Activated B cell treated with CpG ODN at 0.5 μM for 24 hours (primary cell): ENCODE measurements at places on chromosomes 13 and 19. TPM values are rescaled to one million over a fixed set of nuclear protein-coding genes. Genes with fewer than 3 reads are reported as not detected.
A peak's percentile ranks its signal among the peaks of the same experiment; 100 is the strongest.

- no peaks in the 10 kb centered on the region for H3K36me3 ChIP-seq
- no peaks in the 10 kb centered on the region for H3K27me3 ChIP-seq
- DNase-seq = no peak
- H3K27ac ChIP-seq = no peak overlapping the region
- H3K4me1 ChIP-seq = no peaks in the 10 kb centered on the region
- H3K4me3 ChIP-seq = no peak overlapping the region
Observed at GRCh38 chr13:89199138-89199537, 1528.0 kb downstream of the SLITRK5 start.

DNA sequence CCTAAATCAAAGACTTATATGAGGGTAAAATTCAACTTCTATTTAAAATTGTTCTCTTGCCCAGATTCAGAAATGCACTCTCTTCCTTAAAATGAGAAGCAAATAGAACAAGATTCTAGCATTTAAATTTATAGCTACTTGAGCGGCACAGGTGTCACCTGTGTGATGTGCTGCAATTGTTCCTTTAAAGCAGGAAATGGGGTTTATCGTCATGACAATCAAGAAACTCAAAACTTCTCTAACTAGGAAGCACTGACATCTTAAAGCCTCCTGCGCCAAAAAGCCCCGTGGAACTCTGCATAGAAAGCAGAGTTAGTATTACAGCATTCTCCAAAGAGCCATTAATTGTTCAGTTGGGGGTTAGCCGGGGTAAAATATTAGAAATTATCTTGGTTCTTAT, 2.6 kb upstream of the OXGR1 start:
- peaks cover 25% of the 10 kb centered on the region for H3K27me3 ChIP-seq
- H3K36me3 ChIP-seq = no peaks in the 10 kb centered on the region
- H3K4me1 ChIP-seq = peaks cover 11% of the 10 kb centered on the region
- no peak overlapping the region for H3K27ac ChIP-seq
- H3K4me3 ChIP-seq = no peak overlapping the region

DNA sequence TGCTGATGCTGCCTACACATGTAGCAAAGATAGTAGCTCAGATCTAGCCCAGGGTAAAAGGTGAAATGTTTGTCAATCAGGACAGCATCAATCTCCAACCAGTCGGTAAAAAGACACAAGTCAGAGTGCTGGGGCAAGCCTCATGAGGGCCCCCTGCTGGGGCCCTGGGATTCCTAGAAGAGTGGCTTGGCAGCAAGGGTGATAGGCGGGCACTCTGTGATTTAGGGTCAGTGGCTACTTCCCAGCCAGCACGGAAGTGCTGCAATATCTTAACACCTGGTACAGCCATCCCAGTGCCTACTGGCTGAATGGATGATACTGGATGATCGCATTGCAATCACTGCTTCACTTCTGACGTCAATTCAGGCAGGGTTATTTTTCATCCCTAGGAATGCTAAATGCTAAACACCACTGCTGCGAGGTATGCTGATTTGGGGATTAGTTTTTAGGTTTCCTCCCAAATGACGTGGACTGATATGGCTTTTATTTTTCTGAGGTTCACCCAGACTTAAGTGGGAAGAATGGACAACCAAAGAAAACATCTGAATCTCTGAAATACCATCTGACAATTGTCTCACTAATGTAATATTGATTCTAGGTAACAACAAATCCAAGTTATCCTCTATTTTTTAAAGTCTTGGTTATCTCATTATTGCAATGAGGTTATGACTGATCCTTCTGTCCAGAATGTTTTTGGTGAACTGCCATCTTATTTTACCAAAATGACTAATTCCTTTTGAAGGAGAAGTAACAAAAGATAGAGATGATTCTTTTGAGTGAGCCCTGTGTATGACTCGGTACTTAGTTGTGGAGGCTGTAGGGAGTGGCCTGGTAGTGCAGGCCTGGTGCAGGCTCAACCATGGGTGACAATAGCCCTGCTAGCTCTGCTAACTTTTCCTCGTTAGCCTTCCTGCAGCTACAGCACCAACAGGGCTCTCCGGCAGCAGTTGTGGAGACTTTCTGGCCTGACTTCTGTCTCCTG, 432.5 kb downstream of the FGF9 start:
- H3K4me3 ChIP-seq = no peak overlapping the region
- H3K27ac ChIP-seq = no peak overlapping the region
- no peak for DNase-seq
- H3K4me1 ChIP-seq = peaks cover 6% of the 10 kb centered on the region

DNA sequence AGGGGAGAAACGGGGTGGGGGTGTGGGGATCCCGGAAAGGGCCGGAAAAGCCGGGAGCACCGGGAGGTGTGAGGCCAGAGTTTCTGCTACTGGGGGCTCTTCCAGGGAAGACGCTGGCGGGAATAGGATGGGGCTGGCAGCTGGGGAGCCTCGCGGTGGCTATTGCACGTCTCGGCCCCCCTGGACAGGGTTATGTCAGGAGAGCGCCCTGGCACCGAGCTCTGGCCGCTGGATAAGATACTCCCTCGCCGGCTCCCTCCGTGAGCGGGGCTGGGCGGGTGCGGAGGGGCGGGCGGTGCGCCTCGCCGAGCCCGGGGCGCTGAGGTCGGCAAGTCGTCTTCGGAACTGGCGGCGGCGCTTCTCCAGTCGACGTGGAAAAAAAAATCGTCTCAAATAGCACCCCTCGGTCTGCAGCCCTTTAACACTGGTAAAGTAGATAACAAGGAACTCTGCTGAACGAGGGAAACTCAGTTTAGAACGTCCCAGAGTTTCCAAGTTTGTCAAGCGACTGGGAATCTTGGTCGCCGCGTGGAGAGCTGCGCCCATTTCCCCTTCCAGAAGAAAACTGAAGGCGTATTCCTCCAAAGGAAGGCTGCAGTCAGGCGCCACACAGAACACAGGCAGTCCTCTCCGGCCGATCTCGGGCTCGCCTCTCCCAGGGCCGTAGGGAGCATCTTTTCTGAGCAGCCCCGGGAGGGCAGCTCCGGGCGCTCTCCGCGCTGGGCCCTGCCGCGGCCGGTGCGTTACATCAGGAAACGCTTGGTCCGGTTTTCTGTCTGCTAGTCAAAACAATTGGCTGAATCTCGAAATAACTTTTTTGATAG, 115.1 kb downstream of the KCNRG start:
- H3K4me3 ChIP-seq = peak overlapping the region; percentile 89
- H3K36me3 ChIP-seq = peaks cover 9% of the 10 kb centered on the region
- peak; percentile 54 for DNase-seq
- peaks cover 60% of the 10 kb centered on the region for H3K4me1 ChIP-seq
- H3K27me3 ChIP-seq = peaks cover 16% of the 10 kb centered on the region

- no peak for DNase-seq
- peak overlapping the region; percentile 92 for H3K4me3 ChIP-seq
- H3K27ac ChIP-seq = peak overlapping the region; percentile 87
- H3K4me1 ChIP-seq = peaks cover 37% of the 10 kb centered on the region
- H3K36me3 ChIP-seq = peaks cover 27% of the 10 kb centered on the region
Observed at GRCh38 chr19:7393939-7394730, 45.4 kb downstream of the ARHGEF18 start.

DNA sequence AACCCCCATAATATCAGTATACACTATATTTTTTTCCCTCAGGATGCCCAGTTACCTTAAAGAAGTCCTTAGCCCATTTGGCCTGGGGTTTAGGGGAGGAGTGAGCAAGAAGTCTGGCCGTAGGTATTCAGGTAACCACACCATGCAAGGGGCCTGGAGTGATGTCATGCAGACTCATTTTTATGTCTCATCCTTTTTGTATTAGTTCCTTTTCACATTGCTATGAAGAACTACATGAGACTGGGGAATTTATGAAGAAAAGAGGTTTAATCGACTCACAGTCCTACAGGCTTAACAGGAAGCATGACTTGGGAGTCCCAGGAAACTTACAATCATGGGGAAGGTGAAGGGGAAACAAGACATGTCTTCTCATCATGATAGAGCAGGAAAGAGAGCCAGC, 12.2 kb downstream of the TPP2 start:
- peaks cover 19% of the 10 kb centered on the region for H3K4me1 ChIP-seq
- no peak overlapping the region for H3K27ac ChIP-seq
- DNase-seq = no peak

DNA sequence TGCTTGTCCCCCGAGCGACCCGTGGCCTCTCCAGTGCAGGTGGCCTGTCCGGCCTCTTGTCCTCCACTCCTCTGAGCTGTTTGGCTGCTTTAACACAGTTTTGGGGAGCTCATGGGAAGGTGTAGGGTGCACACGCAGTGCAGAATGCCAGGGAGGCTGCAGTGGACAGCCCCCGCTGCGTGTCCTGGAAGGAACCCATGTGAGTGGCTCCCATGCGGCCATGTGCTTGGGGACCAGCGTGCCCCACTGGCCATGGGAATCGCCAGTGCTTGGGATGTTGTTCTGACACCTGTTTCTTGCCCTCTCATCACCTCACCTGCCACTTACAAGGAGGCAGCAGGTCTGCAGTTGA, 22.6 kb upstream of the F7 start:
- H3K4me3 ChIP-seq = no peak overlapping the region
- DNase-seq = no peak
- H3K36me3 ChIP-seq = peaks cover 8% of the 10 kb centered on the region
- no peaks in the 10 kb centered on the region for H3K27me3 ChIP-seq
- H3K27ac ChIP-seq = no peak overlapping the region

- H3K27ac ChIP-seq = no peak overlapping the region
- H3K27me3 ChIP-seq = no peaks in the 10 kb centered on the region
- no peaks in the 10 kb centered on the region for H3K4me1 ChIP-seq
- no peak for DNase-seq
- H3K4me3 ChIP-seq = no peak overlapping the region
Observed at GRCh38 chr13:70829748-70830147, 721.5 kb upstream of the KLHL1 start.

- no peak for DNase-seq
- no peaks in the 10 kb centered on the region for H3K27me3 ChIP-seq
- peaks cover 2% of the 10 kb centered on the region for H3K36me3 ChIP-seq
Observed at GRCh38 chr13:49693191-49693733, 2.0 kb upstream of the EBPL start.

GRCh38 chr19:14142262-14143190, 6.1 kb upstream of the ASF1B start:
- H3K36me3 ChIP-seq = peaks cover 6% of the 10 kb centered on the region
- H3K27ac ChIP-seq = no peak overlapping the region
- peaks cover 4% of the 10 kb centered on the region for H3K4me1 ChIP-seq
- H3K4me3 ChIP-seq = no peak overlapping the region

DNA sequence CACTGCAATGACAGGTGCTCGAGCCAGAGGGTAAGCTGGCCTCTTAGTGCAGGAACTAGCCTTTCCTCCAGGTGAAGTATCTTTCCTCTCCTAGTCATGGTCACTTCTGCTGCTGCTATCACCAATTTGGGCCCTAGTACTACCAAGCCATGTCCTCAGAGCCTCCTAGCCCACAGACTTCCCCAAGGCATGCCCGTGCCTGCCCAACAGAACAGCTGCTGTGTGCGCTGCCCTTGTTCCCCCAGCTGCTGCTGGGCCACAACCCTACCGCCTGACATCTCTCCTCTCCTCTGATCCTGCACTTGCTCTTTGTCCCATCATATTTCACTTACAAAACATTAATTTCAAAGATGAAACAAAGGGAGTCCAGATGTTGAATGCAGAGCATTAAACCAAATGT, 168.5 kb upstream of the FREM2 start:
- no peak overlapping the region for H3K27ac ChIP-seq
- H3K4me1 ChIP-seq = no peaks in the 10 kb centered on the region
- no peak overlapping the region for H3K4me3 ChIP-seq
- no peaks in the 10 kb centered on the region for H3K27me3 ChIP-seq
- no peaks in the 10 kb centered on the region for H3K36me3 ChIP-seq
- DNase-seq = no peak

- no peaks in the 10 kb centered on the region for H3K4me1 ChIP-seq
- H3K4me3 ChIP-seq = no peak overlapping the region
- H3K36me3 ChIP-seq = peaks cover 3% of the 10 kb centered on the region
- no peak overlapping the region for H3K27ac ChIP-seq
- no peaks in the 10 kb centered on the region for H3K27me3 ChIP-seq
Observed at GRCh38 chr19:23784274-23784673, 25.6 kb upstream of the ZNF681 start.

GRCh38 chr13:32895296-32895695, 120.9 kb upstream of the KL start:
- DNase-seq = no peak
- no peaks in the 10 kb centered on the region for H3K36me3 ChIP-seq

- DNase-seq = no peak
- no peak overlapping the region for H3K4me3 ChIP-seq
- no peaks in the 10 kb centered on the region for H3K36me3 ChIP-seq
- H3K27ac ChIP-seq = no peak overlapping the region
- H3K4me1 ChIP-seq = no peaks in the 10 kb centered on the region
- no peaks in the 10 kb centered on the region for H3K27me3 ChIP-seq
Observed at GRCh38 chr19:31962561-31962996, 382.8 kb upstream of the ZNF507 start.

DNA sequence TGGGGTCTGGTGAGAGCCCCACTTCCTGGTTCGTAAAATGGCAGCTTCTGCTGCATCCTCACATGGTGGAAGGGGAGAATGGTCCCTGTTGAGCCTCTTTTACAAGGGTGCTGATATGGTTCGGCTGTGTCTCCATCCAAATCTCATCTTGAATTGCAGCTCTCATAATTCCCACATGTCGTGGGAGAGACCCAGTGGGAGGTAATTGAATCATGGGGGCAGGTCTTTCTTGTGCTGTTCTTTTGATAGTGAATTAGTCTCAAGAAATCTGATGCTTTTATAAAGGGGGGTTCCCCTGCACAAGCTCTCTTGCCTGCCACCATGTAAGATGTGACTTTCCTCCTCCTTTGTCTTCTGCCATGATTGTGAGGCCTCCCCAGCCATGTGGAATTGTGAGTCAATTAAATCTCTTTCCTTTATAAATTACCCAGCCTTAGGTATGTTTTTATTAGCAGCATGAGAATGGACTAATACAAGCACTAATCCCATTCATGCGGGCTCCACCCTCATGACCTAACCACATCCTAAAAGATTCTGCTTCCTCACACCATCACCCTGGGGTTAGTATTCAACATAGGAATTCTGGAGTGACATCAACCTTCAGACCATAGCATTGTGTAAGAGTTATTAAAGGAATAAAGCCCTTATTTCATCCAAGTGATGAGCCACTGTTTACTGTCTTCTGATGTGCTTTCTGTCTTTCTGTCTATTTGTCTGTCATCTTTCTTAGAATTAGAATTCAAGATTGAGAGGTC, 159.0 kb upstream of the IRS2 start:
- no peaks in the 10 kb centered on the region for H3K4me1 ChIP-seq
- no peak overlapping the region for H3K4me3 ChIP-seq
- no peak overlapping the region for H3K27ac ChIP-seq
- no peak for DNase-seq

- peak; percentile 80 for DNase-seq
- H3K27me3 ChIP-seq = no peaks in the 10 kb centered on the region
- peaks cover 86% of the 10 kb centered on the region for H3K36me3 ChIP-seq
- H3K4me3 ChIP-seq = peak overlapping the region; percentile 61
- H3K4me1 ChIP-seq = peaks cover 37% of the 10 kb centered on the region
Observed at GRCh38 chr19:16417660-16418596, 53.8 kb downstream of the EPS15L1 start.

Gene ZNF358
- total RNA-seq = 13.5 and 16.9 TPM in 2 replicates

Gene PLIN4
- total RNA-seq = not detected in 2 replicates

Gene LILRA5
- total RNA-seq = 1.3 and 1.9 TPM in 2 replicates

Gene MBD3L2
- total RNA-seq = not detected in 2 replicates

Gene KIR3DL2
- total RNA-seq = not detected in 2 replicates

Gene CGB5
- total RNA-seq = not detected in 2 replicates

Gene NXNL1
- total RNA-seq = not detected in 2 replicates

Gene C3
- total RNA-seq = 0.44 and 0.53 TPM in 2 replicates

Gene ZNF793
- 8.4 and 8.7 TPM in 2 replicates for total RNA-seq

Gene DCLK1
- not detected in 2 replicates for total RNA-seq

Gene FLT3LG
- 15.4 and 17.7 TPM in 2 replicates for total RNA-seq

Gene CPAMD8
- total RNA-seq = 1.7 and 1.8 TPM in 2 replicates

Gene NAPSA
- 1.4 and 2.4 TPM in 2 replicates for total RNA-seq

Gene ZNF224
- 49.2 and 53.3 TPM in 2 replicates for total RNA-seq

Gene IGLON5
- not detected in 2 replicates for total RNA-seq

Gene KLK14
- total RNA-seq = 0.76 and 0.82 TPM in 2 replicates

Gene SHISA2
- not detected in 2 replicates for total RNA-seq

Gene THAP8
- 2.3 and 2.4 TPM in 2 replicates for total RNA-seq

Gene MBD3
- 91.9 and 96.9 TPM in 2 replicates for total RNA-seq

Gene TMEM255B
- 5.2 and 6.2 TPM in 2 replicates for total RNA-seq

Gene CCDC8
- not detected in 2 replicates for total RNA-seq

Gene MIER2
- 14.6 and 15.0 TPM in 2 replicates for total RNA-seq
